ENCODE measurements at places on chromosomes 2 and 18. TPM values are rescaled to one million over a fixed set of nuclear protein-coding genes. Genes with fewer than 3 reads are reported as not detected.

Gene CYP27C1
- 0.19 TPM for total RNA-seq

DNA sequence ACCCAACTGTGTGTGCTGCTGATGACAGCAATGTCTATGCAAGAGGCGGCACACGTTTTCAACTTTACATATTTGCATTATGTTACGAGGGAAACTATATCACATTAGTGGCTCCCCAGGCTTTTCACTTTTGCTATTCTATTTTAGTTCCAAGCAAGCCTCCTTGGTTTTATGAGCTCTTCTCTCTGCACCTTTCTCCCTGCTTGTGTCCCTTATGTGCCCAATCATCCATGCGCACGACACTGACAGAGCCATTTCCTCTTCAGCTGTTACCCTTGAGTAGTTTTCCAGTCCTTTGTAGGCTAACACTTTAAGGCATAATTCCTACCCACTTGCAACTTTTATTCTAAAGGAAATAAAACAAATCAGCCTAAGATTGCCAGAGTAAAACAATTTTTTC, 154.3 kb downstream of the TCF4 start:
- no peak for DNase-seq

GRCh38 chr18:36660311-36660710, 168.5 kb downstream of the TPGS2 start:
- DNase-seq = no peak

Gene CPLX4
- total RNA-seq = not detected

Gene FBXO48
- total RNA-seq = 2.3 TPM

DNA sequence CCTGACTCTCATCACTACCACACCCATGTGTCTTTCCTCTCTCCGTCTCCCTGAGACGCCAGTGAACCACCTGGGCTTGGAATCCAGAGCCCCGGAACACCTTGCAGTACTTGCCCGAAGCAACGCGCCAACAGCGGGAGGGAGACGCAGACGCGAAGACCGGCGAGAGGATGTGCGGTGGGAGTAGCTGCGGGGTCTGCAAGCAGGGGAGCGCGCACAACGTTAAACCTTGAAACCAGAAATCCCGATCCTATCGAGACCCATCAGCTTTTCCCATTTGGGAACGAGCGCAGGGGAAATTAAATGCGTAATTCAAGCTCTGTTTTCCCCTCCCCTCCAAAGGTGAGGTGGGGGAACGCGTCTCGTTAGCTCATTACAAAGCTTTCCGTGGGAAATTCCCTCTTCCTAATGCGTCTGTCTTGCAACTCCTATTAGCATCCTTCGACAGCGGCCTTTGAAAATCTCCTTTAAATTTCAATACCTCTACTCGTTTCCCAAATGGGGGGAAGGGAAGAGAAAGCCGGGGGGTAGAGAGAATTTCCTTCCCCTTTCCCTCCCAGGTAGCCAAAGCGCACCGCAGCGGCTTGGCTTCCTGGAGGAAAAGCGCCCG, 421 bp upstream of the CNTNAP5 start:
- DNase-seq = no peak

- no peak for DNase-seq
Measured at GRCh38 chr18:76892832-76893231, 70.5 kb downstream of the ZNF236 start.

Gene CNTNAP5
- 0.35 TPM for total RNA-seq

DNA sequence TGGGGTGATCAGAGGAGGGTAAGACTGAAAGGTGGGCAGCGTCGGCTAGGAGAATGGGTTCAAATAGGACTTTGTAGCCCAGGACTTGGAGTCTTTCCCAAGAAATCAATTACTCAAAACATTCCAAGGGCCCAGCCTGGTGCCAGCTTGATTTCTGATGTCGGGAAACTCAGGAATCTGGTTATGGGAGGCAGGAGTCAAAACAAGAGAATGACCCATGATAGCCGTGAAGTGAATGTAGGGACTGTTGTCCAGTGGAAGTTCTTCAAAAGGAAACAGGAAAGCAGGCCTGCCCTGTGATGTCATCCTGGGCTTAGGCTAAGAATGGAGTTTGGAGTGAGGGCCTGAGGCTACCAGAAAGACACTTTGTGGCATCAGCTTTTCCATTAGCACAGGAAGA, 67.4 kb upstream of the SLC14A2 start:
- DNase-seq = no peak

DNA sequence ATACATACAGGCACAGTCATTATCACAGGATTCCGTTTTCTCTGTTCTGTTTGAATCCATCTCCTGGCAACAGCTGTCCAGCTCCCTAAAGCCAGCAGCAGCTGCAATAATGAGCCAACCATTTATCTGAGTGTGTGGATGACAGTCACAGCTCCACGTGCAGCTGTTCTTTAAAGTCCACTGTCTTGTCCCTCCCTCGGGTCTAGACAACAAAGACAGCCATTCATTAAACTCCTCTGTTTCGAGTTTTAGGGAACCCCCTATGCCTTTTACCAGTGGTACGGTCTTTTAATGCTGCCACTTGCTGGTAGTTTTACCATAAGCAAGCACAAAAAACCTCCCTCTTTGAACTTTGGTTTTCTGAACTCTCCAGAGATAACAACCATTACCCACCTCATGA, 16.0 kb upstream of the MSGN1 start:
- no peak for DNase-seq

All from colonic mucosa (tissue), 4 donors.